ENCODE measurements at places on chromosomes 7 and 10.

- no peak for DNase-seq
Observed at GRCh38 chr10:91820144-91820543, 21.9 kb downstream of the TNKS2 start.

- DNase-seq, result no peak
Observed at GRCh38 chr10:12637649-12638048, 288.3 kb downstream of the CAMK1D start.

DNA sequence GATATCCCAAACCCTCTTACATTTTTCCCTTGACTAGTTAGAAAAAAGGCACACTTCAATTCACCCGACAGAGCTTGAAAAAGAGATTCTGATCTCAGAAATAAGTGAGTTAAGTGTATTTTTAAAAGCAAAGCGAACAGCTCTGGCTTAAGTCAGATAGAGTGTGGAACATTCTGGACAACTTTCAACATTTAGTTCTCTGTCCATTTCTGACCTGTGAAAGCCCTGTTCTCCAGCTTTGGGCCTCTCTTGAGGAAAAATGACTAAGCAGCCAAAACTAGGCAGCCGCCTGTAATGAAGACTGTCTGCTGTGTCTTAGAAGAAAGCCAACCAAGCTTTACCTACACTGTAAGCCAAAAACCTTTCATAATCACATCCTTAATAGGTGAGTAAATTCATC lies 50.5 kb downstream of the CDK6 start:
- no peak for DNase-seq

DNA sequence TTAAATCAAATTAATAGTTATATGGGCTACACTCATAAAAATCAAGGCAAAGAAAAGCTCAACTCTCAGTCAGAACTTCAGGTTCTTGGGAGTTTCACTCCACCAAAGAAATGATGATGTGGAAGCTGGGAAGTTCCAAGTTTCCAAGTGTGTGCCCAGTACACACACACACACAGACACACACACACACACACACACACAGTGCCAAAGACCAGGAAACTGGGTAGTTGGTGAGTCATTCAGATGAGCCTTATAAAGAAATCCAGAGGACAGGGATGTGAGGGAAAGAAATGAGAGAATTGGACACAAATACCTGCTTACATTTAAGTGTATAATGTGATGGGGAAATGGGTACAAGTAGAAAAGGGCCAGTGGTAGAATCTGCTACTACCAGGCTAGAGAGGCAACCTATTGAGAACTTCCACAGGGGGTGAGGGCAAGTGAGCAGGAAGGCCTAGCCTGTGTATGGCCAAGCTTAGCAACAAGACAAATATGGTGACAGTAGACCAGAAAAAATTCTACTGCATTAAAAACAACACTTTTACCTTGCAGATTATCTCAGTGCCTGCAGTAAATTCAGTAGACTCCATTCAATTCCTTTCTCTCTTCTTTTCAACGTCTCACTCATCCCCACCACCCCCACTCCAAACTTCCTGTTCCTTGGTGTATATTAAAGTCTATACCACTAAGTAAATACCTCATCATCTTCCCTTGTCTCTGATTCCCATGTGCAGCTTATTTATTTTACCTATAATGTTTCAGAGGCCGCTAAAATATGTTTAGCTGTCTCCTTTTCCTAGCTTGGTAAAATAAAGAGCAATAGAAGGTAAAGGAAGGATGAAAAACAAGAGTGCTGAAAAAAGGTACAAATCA lies 95.0 kb downstream of the CABCOCO1 start:
- peak; percentile 55 for DNase-seq

- no peak for DNase-seq
Observed at GRCh38 chr7:78828317-78828716, 625.1 kb downstream of the MAGI2 start.

Data from SK-MEL-5 (cell line).